ENCODE measurements at places on chromosomes 7 and 10.

- DNase-seq, result no peak
Measured at GRCh38 chr10:90447831-90448230, 410.0 kb downstream of the HTR7 start.

GRCh38 chr7:119783799-119784198 is 489.2 kb upstream of the KCND2 start:
- no peak for DNase-seq

- DNase-seq, result no peak
Measured at GRCh38 chr7:11807000-11807399, 25.0 kb downstream of the THSD7A start.

DNA sequence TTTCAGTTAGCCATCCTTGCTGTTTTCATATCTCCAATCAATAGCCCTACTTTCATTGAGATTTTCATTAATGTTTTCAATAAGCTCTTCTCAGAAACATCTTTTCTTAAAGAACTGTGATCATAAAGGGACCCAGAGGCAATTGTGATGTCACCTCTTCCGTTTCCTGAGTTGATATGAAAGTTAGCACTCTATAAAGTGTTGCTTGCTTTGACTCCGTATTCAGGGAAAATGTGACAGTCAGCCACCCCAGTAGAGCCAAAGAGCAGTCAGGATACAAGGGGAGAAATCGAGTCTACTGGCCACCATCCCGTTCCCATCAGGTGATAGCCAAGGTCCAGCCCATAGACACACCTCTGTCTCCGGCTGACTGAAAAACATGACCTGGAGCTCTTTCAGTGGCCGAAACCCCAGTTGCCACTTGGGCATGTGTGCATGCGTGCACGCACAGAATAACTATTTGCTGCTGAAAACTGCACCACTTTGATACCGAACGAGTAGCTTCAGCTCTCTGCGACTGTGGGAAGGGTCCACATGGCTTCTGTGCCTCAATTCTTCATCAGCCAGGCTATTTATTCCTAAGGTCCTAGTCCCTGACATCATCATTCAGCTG is 291.4 kb downstream of the USP6NL start:
- no peak for DNase-seq

GRCh38 chr10:33073641-33074415 is 115.8 kb upstream of the ITGB1 start:
- DNase-seq, result no peak

- no peak for DNase-seq
Measured at GRCh38 chr7:53743697-53744402, 708.4 kb downstream of the POM121L12 start.

DNA sequence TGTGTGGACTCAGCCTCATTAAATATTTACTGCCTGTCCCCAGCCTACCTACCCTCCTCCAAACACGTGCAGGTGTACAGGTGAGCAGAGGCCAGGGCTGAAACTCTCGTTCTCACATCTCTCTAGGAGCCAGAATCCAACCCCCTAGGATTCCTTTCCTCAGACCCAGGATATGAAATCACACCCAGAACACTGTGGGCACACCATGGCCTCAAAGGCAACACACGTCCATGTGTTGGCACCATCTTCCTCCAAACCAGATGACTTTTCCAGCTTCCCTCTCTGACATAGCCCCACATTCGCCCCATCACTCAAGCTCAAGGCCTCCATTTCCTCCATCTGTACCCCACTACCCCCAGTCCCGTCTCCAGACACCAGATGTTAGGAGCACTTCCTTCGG is 51.8 kb upstream of the DUSP5 start:
- no peak for DNase-seq

GRCh38 chr7:47982610-47983009 is 3.2 kb upstream of the HUS1 start:
- DNase-seq, result no peak

DNA sequence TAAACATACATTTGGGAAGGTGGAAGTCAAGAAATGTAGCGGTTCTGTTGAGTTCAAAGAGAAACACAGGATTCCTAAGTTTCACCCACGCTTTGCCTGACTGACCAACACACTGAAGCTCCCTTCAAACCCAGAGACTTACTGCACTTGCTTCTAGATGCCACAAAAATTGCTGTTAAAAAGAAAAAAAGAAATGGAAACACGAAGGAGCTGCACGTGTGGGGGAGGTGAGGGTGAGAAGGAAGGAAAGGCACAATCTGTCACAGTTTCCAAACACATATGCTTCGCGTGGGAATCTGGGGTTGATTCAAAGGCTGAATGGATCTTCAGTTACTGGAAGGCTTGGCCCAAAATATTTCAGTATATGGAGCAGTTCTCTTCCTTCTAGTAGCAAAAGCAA is 495.6 kb downstream of the DNAJB6 start:
- DNase-seq, result no peak

- DNase-seq, result no peak
Measured at GRCh38 chr7:122384528-122384927, 80.0 kb upstream of the FEZF1 start.

DNA sequence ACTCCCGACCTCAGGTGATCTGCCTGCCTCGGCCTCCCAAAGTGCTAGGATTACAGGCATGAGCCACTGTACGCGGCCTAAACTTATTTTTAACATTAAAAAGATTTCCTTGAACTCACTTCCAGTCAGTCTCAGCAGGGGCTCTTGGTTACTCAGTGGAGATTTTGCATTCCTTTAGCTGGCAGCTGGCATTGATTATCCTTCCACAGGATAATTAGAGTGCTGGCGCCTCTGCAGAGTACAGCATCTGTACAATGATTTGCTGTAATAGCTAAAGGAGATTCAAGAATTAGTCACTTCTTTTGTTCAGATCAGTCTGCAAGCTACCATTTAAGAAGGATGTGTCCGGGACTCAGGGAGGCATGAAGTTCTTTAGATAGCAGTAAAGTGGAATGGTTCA is 125.0 kb upstream of the NPY start:
- no peak for DNase-seq

DNA sequence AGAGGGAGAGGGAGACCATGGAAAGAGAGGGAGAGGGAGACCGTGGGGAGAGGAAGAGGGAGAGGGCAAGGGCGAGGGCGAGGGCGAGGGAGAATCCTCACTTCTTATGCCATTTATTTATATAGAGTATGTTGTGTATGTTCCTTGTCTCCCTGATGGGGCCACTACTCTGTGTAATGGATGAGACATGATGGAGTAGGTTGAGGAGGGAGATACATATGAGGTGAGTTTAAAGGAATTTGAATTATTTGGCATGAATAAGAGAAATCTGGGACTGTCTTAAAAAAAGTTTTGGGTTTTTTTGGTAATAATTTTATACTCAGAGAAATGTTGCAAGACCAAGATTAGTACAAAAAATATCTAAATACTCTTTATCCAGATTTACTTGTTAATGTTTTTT is 20.1 kb downstream of the CCSER2 start:
- no peak for DNase-seq

DNA sequence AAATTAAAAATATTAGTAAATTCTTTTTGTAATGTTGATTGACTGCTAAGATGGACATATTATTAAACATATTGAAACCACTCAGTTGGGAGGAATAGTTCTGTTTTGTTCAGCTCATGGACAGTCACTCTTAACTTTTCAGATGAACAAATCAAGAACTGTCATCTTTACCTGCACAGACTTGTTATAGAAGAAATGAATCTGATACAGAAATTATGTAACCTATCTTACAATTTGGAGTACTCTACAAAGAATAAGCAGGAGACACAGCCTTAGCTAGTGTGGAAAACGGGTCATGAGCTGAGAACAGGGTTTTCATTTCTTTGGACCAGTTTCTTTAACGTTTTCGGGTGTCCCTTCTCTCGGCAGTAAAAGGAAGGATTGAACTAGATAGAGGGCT is 1.2 kb upstream of the ANLN start:
- DNase-seq, result no peak
